ENCODE measurements at places on chromosomes 7 and 10.

DNA sequence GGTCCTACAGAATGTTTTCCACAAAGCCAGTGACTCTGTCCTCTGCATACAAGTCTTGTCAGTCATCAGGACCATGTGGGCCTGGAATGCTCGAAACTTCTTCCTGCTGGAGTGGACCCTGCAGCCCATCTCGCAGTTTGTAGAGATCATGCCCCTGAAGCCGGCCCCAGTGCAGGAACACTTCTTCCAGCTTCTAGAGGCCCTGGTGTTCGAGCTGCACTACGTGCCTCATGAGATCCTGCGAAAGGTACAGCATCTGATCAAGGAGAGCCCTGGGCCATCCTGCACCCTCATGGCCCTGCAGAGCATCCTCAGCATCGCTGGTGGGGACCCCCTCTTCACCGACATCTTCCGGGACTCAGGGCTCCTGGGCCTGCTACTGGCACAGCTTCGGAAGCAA lies 46.5 kb downstream of the WDFY4 start:
- no peak for DNase-seq

DNA sequence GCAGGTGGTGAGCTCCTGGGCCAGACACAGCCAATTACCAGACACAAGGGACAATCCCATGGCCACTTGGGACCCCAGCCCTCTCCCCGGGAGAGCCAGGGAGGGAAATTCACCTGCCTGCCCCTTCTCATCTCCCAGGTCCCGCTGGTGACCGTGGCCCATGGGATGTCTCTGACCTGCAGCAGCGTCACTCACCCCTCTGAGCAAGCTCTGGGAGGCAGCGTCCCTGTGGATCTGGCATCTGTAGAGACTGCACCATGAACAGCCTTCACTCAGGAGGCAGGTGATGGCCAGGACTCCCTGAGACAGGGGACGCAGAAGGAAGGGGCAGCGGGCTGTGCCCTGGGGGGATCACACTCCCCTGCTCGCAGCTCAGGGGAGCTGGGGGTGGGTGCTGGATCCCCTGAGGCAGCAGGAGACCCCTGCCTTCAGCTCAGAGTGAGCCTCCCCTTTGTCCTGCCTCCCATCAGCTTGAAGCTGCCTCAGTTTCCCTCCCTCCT lies 90.8 kb downstream of the FOXL3 start:
- no peak for DNase-seq

GRCh38 chr7:22113041-22113440 lies 167.3 kb upstream of the CDCA7L start:
- DNase-seq: no peak

DNA sequence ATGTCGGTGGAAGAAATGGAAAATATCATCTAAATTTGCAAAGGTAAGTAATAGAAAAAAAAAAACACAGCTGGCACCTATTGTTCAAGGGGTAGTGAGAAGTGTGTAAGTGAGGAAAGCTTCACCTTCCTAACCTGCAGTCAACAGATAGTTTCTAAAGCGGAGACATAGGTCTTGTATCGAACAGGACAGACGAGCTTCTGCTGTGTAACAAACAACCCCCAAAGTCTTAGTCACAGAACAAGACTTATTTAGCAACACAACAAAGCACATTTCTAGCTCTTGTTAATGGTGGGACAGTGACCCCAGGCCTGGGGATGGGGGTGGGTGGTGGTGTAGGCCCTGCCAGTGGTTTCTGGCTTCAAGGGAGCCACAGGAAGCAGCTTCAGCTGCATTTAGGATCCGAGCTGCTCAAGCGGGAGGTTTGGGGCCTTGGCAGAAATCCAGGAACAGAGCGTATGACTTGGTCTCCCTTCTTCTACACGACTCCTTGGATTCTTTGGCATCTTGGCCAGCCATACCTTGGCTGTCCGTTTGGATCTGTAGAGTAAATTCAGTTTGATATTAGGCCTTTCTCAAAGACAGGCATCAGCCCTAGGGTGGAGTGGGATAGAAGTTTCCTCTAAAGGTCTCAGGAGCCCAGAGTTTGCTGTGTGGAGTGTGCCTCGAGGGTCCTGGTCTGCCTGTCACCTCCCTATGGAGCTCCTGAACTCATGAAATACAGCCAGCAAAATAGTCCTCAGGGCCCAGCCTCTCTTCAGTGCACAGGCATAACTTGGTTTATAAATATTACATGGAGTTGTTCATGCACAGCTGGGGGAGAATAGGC lies 56.9 kb upstream of the SHH start:
- no peak for DNase-seq

- DNase-seq: no peak
These were observed 43.4 kb downstream of the PPIF start for GRCh38 chr10:79390551-79391229.

DNA sequence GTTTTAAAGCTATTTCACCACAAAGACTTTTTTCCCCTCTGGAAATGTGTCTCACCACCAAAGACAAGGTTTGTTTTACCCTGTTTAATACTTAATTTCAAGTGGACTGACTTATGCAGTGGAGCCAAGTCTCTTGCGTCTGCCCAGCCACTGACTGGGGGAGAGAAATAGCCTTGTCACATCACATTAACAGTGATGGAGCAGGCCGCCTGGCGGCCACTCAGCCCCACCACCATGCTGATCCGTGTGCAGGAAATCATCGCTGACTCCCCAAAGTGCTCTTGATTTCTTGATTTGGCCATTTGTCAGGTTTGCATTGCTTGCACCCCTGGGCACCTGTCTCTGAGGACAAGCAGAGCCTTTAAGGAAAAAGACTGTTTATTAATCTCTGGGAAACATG lies 334.1 kb downstream of the GLRX3 start:
- DNase-seq: no peak

GRCh38 chr10:114609518-114610426 lies 48.3 kb downstream of the ABLIM1 start:
- DNase-seq: no peak

DNA sequence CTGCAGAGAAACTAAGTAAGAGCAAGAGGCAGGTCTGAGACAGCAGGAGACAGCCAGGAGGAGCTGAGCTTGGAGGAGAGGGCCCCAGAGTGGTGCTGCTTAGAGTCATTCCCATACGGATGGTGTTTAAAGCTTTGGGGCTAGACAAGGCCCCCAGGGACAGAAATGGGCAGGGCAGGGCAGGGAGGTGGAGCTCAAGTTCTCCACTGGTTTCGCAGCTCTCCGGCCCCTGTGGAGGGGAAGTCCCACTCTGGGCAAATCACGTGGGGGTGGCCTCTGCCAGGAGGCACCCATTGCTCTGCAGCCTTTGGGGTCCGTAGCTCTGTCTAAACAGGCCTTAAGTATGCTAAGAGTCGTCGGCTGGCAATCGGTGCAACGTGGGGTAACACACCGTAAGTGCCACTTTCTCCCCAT lies 1.0 kb upstream of the PTPRE start:
- DNase-seq: no peak

DNA sequence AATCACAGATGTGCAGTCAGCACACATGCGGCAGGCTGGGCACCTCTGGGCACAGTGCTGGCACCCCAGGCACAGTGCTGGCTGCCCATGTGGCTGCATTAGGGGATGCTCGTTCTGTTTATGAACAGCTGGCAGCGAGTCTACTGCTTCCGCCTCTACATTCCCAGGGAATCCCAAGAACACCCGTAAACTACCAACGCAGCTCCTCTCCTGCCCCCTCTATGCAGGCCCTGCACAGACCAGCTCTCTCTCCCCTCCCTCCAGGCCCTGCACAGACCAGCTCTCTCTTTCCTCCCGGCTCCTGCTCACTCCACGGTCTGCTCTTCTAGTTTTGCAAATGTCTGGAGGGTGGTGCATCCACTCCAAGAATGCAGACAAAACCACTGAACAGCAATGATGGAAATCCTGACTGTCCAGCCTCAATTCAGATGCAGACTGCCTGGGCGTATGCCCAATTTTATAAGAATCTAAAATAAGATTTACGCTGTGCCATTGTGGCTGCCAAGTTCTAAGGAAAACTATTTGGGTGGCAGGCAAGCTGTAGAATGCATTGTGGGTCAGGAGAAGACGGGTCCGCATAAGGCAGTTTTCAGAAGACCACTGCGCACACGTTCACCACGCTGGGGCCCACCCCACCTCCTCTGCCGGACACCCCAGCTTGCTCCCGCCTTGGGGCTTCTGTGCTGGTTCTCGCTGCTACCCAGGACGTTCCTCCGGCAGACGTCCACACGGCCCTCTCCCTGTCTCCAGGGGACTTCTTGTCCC lies 234.6 kb downstream of the ZMYND11 start:
- DNase-seq: no peak

- DNase-seq: peak; percentile 88
These were observed 35.1 kb downstream of the DNAJB12 start for GRCh38 chr10:72319416-72320254.

Data from hepatic stellate cell (primary cell).